Common myeloid progenitor, CD34-positive (primary cell): ENCODE measurements at places on chromosomes 2 and 18.

DNA sequence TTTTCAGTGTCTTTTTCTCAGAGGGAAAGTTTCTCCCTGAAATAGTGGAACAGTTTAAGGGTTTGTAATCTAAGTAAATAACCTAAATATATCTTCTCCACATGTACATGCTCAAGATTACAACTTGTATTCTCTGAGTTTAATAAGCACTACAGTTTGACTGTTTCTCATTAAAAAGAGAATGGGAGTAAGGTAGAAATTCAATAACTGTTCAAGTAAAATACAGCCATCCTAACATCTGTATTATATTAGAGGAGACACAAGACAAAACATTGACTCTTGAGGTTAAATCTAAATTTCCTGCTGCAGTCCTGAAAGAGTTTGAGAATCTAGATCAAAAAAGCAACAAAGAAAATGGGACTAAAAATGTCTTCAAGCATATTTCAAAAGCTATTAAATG lies 73.0 kb upstream of the ZNF397 start:
- no peak overlapping the region for H3K4me3 ChIP-seq
- H3K4me1 ChIP-seq: peaks cover 16% of the 10 kb centered on the region
- H3K27me3 ChIP-seq: no peaks in the 10 kb centered on the region
- H3K27ac ChIP-seq: no peak overlapping the region

GRCh38 chr18:8928044-8928443 lies 174.5 kb upstream of the NDUFV2 start:
- no peaks in the 10 kb centered on the region for H3K27me3 ChIP-seq
- no peak for DNase-seq
- H3K36me3 ChIP-seq: no peaks in the 10 kb centered on the region
- no peaks in the 10 kb centered on the region for H3K4me1 ChIP-seq
- H3K4me3 ChIP-seq: no peak overlapping the region

- H3K36me3 ChIP-seq: no peaks in the 10 kb centered on the region
- H3K4me3 ChIP-seq: no peak overlapping the region
Measured at GRCh38 chr18:46761059-46761769, 4.4 kb upstream of the ST8SIA5 start.

DNA sequence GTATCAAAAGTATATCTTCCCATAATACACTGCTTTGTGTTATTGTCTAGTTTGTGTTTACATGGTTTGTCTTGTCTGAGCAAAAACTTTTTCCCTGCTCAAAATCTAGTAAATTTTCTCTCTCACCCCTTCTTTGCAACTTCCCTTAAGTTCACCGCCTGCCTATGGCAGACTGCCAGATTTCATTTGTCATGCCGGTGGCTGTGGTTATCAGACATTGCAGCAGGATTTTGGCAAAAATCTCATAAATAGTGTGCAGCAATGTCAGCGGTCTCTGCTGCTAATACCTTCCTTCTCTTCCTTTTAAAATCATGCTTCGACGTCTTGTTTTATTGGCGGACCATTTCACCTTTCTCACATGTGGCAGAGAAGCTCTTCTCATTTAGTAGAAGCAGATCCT lies 45.6 kb upstream of the TMEM178A start:
- peak; percentile 98 for DNase-seq
- peaks cover 19% of the 10 kb centered on the region for H3K4me1 ChIP-seq
- peak overlapping the region; percentile 30 for H3K4me3 ChIP-seq
- no peaks in the 10 kb centered on the region for H3K27me3 ChIP-seq
- no peaks in the 10 kb centered on the region for H3K36me3 ChIP-seq
- no peak overlapping the region for H3K27ac ChIP-seq

DNA sequence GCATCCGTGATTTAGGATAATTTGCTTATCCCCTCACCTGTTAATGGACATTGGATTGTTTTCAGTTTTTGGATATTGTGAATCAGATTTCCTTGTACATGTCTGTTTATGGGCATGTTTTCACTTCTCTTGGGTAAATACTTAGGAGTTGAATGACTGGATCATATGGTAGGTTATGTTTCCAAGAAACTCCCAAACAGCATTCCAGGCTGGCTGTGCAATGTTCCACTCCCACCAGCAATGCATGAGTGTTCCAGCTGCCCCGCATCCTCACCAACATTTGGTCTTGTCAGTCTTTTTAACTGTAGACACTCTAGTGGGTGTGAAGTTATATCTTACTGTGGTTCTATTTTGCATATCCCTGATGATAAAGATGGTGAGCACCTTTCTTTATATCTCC lies 8.9 kb upstream of the LRRFIP1 start:
- peaks cover 48% of the 10 kb centered on the region for H3K4me1 ChIP-seq
- H3K27me3 ChIP-seq: no peaks in the 10 kb centered on the region
- no peak for DNase-seq
- no peaks in the 10 kb centered on the region for H3K36me3 ChIP-seq
- no peak overlapping the region for H3K4me3 ChIP-seq

DNA sequence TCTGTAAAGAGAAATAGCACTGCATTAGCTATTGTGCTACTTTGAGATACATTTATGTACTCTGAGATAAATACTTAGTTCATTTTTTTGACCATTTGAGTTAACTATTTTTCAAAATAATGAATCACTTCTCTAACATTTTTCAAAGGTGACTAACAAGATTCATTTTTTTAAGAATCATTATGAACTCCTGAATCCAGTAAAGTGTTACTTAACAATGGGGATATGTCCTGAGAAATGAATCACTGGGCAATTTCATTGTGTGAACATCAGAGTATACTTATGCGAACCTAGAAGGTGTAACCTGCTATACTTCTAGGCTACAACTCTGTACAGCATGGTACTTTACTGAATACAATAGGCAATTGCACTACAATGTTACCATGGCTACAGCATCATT lies 355.8 kb downstream of the ARL6IP6 start:
- no peaks in the 10 kb centered on the region for H3K27me3 ChIP-seq
- DNase-seq: no peak
- no peak overlapping the region for H3K4me3 ChIP-seq
- no peak overlapping the region for H3K27ac ChIP-seq
- no peaks in the 10 kb centered on the region for H3K4me1 ChIP-seq

DNA sequence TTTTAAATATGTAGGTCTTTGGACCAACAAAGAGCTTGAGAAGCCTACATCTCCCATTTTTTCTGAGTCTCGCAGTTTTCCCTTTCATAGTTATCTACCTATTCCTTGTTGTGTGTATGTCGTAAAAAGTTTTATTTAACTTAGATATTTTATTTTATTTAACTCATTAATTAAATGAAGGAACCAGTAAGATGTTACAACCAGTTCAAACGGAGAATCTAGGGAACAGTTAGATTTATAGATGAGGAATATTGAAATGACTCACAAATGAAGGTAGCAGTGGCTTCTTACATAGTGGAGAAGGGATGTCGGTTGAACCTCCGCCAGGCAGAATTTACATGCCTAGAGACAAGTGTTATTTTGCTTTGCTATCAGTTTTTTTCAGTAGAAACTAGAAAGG lies 48.5 kb upstream of the ZNF638 start:
- DNase-seq: no peak
- no peaks in the 10 kb centered on the region for H3K36me3 ChIP-seq
- peaks cover 2% of the 10 kb centered on the region for H3K4me1 ChIP-seq
- no peak overlapping the region for H3K4me3 ChIP-seq
- H3K27me3 ChIP-seq: no peaks in the 10 kb centered on the region

DNA sequence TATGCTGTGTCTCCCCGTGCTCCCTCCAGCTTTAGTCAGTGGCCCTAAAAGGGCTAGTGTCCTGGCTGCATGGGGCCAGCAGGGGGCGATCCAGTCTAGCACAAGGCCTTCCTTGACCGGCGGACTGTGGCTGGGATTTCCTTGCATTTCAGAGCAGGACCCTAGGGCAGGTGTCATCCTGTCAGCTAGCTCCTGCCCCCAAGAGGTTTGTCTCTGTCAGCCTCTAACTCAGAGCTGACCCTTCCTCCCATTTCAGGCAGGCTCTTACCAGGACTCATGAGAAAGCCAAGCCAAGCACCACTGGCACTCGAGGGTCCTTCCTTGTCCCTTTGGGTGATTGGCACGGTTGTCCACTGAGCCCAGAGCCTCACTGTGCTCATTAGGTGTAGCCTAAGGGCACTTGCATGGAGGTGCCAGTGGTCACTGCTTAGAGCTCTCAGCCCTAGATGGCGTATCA lies 140.3 kb downstream of the RPIA start:
- no peak overlapping the region for H3K27ac ChIP-seq
- peak; percentile 28 for DNase-seq
- no peaks in the 10 kb centered on the region for H3K27me3 ChIP-seq
- H3K4me3 ChIP-seq: no peak overlapping the region
- peaks cover 9% of the 10 kb centered on the region for H3K4me1 ChIP-seq
- H3K36me3 ChIP-seq: no peaks in the 10 kb centered on the region

DNA sequence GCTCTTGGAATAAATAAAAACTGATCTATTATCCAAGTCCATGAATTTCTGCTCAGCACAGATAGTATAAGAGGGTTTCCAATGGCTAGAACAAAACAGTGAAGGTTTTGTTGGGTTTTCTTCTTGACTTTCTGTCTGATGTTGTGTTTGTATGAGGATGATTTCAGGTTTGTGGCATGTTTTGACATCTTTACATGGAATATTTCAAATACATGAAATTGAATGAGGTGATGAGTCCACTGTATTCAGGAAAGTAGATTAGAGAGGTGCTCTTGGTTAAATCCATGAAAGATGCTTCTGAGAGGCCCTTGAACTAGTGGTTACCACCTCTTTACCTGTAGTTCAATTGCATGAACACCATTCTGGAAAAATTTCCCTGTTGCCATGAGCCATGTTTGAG lies 84.3 kb downstream of the RAPGEF4 start:
- no peak for DNase-seq
- H3K4me3 ChIP-seq: no peak overlapping the region
- H3K27me3 ChIP-seq: no peaks in the 10 kb centered on the region
- no peaks in the 10 kb centered on the region for H3K4me1 ChIP-seq

DNA sequence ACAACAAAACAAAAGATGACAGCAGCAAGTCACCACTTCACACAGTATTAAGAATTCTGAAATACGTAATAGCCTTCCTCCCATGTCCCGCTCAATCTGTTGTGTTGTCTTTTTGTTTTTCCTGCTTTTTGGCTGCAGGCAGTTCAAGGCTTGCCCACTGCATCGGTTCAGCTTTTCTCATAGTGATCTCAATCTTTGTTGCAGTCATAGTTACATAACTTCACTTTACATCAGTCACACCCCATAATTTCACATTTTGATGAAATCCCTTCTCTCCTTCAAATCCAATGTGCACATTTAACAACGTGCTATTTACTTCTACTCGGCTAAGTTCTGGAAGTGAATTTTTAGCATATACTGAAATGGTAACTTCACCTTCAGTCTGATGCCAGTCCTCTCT lies 33.8 kb upstream of the HAAO start:
- H3K36me3 ChIP-seq: no peaks in the 10 kb centered on the region
- no peak for DNase-seq
- no peak overlapping the region for H3K4me3 ChIP-seq
- H3K27me3 ChIP-seq: no peaks in the 10 kb centered on the region
- H3K4me1 ChIP-seq: peaks cover 25% of the 10 kb centered on the region
- no peak overlapping the region for H3K27ac ChIP-seq

DNA sequence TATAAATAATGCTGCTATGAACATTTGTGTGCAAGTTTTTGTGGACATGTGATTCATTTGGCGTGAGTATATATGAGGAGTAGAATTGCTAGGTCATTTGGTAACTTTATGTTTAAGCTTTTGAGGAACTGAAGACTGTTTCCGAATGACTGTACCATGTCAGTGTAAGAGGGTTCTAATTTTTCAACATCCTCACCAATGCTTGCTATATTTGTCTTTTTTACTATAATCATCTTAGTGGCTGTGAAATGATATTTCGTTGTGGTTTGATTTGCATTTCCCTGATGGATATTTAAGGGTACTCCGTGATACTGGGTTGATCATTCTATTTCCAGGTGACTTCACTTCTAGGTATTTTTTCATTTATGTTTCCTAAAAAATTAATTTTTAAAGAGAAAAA lies 241.1 kb downstream of the BCL2 start:
- no peak overlapping the region for H3K4me3 ChIP-seq
- DNase-seq: peak; percentile 32
- no peaks in the 10 kb centered on the region for H3K27me3 ChIP-seq
- no peak overlapping the region for H3K27ac ChIP-seq
- H3K4me1 ChIP-seq: no peaks in the 10 kb centered on the region

GRCh38 chr2:237053066-237053465 lies 32.6 kb upstream of the COPS8 start:
- H3K36me3 ChIP-seq: no peaks in the 10 kb centered on the region
- no peak for DNase-seq
- no peaks in the 10 kb centered on the region for H3K27me3 ChIP-seq
- H3K27ac ChIP-seq: no peak overlapping the region
- H3K4me3 ChIP-seq: no peak overlapping the region

- no peaks in the 10 kb centered on the region for H3K27me3 ChIP-seq
- peaks cover 2% of the 10 kb centered on the region for H3K36me3 ChIP-seq
- H3K4me1 ChIP-seq: no peaks in the 10 kb centered on the region
- H3K4me3 ChIP-seq: no peak overlapping the region
Measured at GRCh38 chr2:10324095-10324832, 21.6 kb downstream of the HPCAL1 start.

DNA sequence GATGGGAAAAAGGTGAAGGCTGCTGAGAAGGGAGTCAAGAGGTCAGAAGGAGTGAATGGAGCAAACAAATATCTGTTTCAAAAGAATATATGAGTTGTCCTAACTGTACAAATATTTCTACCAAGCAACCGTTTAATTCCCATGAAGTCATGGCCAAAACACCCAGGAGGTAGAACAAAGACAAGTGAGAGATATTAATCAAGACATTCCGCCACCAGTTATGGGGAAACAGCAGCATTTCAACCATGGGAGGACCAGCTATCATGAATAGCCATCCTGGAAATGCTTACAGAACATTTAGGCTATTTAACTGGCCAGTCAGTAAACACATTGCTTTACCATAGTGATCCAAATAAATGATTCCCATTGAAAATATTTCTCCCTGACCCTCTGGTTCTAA lies 396.3 kb downstream of the IRS1 start:
- H3K4me3 ChIP-seq: no peak overlapping the region
- H3K4me1 ChIP-seq: no peaks in the 10 kb centered on the region
- no peaks in the 10 kb centered on the region for H3K27me3 ChIP-seq
- no peak for DNase-seq
- H3K36me3 ChIP-seq: no peaks in the 10 kb centered on the region

- H3K4me1 ChIP-seq: no peaks in the 10 kb centered on the region
- H3K27me3 ChIP-seq: no peaks in the 10 kb centered on the region
- DNase-seq: no peak
- no peak overlapping the region for H3K4me3 ChIP-seq
- H3K36me3 ChIP-seq: no peaks in the 10 kb centered on the region
- H3K27ac ChIP-seq: no peak overlapping the region
Measured at GRCh38 chr18:79847606-79848293, 50.0 kb downstream of the KCNG2 start.

DNA sequence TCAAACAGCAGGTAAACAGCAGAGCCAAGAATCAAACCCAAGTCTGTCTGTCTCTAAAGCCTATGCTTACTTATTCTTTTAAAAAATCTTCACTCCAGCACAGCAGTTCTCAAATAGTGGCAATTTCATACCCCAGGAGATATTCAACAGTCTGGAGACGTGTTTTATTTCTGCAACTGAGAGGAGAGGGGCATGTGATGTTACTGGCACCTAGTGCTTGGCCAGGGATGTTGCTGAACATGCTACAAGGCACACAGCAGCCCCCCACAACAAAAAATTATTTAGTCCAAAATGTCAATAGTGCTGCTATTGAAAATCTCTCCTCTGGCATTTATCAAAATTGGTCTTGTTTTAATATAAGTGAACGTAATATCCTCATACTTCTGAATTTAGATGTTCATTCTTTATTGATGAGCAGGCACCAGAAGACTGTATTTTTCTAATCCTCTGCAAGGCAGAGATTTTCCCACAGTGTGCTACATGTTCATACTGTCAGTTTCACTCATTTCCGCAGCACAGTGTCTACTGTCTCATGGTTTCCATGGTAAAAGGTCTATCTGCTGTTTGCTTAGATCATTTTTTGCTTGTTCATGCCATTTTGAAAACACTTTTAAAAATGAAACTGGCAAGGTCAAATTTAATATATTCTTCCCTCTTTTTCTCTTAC lies 90.5 kb downstream of the LRATD1 start:
- no peak overlapping the region for H3K27ac ChIP-seq
- no peaks in the 10 kb centered on the region for H3K4me1 ChIP-seq
- no peaks in the 10 kb centered on the region for H3K27me3 ChIP-seq
